ENCODE measurements at places on chromosomes 7 and 10.

- DNase-seq = no peak
These were observed 213.9 kb upstream of the LRRN3 start for GRCh38 chr7:110877016-110877415.

GRCh38 chr7:67916571-67917436 is 920.2 kb downstream of the TYW1 start:
- DNase-seq = peak; percentile 98

DNA sequence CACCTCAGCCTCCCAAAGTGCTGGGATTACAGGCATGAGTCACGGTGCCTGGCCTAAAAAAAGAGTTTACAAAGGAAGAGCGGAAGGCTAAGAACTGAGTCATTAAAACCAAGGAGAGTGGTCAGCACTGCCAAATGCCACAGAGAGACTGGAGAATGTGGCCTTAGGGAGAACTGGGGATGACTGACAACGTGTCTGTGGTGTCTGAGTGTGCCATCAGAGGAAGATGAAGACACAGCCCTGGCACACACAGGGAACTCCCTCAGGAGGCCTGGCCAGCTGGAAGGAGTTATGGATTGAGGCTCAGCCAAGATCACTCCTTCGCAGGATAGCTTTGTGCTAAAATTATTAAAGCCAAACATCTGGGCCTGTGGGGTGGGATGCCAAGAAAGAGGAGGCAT is 3.9 kb upstream of the INA start:
- no peak for DNase-seq

DNA sequence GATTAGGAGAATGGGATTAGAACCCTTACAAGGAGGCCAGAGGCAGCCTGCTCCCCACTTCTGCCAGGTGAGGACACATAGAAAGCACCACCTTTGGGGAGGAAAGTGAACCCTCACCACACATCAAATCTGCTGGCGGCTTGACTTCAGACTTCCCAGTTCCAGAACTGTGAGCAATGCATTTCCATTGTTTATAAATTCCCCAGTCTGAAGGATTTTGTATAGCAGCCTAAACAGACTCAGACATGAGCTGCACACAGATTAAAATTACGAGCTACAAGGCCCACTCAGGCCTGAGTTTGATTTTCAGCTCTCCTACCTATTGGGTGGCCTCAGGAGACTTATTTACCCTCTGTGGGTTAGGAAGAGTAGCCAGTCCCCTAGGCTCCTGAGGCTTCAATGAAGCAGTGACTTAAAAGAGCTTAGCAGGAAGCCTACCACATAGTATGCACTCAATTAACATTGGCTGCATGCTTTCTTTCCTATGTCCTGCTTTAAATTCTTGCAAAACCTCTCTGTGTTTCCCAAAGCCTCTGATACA is 350.7 kb upstream of the ZMIZ1 start:
- DNase-seq = no peak

DNA sequence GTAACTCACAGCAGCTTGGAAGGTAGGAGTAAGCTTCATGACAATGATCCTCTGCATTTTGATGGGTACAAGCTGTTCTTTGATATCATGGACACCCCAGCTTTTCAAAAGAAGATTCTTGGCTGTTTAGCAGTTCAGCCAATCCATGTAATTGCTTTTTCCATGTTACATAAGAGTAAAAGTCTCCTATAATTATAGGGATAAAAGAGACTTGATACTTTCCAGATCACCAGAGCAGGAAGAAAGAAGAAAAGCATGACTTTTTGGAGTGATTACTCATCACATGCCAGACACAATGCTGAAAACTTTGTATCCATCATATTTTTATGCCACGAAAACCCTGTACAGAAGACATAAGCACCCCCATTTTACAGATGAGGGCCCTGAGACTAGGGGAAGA is 1049.7 kb downstream of the NRG3 start:
- DNase-seq = no peak

DNA sequence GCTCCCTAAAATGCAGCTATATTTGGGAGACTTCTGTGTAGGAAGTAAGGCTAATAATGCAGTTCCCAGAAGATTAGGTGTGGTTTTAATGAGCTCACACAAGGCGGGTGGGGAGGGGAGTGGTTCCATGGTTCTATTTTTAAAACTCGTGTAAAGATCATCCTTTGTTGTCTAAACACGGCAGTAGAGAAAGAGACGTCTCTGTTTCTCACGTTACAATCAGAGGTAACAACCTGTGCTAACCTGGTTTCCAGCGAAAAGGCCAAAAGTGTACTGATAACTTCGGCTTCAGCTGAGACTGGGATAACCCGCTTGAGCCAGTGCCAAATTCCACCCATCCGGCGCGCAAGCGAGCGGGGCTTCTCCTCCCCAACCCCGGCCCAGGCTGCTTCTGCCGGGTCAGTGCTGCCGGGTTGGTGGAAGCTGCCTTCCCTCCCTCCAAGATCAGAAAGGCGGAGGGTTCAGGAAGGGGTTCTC is 2.5 kb upstream of the MAP3K8 start:
- no peak for DNase-seq

DNA sequence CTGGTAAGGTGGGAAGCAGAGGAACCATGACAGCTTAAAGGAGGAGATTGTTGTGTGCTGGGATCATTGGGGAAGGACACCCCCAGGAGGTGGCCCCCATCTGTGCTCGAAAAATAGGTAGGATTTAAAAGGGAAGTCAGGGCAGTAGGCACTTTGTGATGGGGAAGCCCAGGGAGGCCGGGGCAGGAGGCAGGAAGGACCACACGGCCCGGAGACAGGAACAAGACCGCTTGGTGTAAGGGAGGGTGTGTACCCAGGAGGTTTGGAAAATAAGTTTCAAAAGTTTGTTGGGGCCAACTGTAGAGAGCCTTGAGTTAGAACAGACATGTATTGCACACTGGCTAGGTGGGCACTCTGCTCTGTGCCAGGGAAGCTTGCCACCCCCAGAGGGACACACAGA is 20.7 kb downstream of the ZNF467 start:
- DNase-seq = no peak

DNA sequence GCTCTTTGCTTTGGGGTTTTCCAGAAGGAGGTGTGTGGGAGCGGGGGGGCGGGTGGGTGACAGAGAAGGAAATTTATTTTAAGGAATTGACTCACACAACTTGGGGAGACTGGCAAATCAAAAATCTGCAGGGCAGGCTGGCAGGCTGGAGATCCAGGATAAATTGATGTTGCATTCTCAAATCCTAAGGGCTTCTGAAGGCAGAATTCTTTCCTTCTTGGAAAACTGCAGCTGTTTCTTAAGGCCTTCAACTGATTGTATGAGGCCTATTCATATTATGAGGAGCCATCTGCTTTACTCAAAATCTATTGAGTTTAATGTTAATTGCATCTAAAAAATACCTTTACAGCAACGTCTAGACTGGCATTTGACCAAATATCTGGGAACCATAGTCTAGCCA is 1528.8 kb upstream of the LRRTM3 start:
- no peak for DNase-seq

DNA sequence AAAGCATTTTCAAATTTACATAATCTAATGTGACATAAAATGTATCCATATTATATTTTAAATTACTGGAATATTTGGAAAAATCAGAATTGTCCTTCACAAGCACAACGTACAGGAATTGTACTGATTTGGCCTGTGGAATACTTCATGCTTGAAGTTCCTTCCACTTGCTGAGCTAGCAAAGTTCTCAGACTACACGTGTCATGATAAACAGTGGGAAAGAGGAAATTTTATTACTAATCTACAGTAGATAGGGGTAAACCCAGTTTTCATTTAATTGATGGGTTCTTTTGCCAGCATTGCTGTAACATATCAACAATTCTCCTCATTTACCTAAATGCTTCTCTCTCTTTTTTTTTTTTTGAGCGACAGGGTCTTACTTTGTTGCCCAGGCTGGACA is 45.6 kb upstream of the FIGNL1 start:
- no peak for DNase-seq

GRCh38 chr10:97981816-97982215 is 48.6 kb downstream of the CRTAC1 start:
- DNase-seq = no peak

- DNase-seq = peak; percentile 2
These were observed 214.3 kb downstream of the NRG3 start for GRCh38 chr10:82089327-82089726.

DNA sequence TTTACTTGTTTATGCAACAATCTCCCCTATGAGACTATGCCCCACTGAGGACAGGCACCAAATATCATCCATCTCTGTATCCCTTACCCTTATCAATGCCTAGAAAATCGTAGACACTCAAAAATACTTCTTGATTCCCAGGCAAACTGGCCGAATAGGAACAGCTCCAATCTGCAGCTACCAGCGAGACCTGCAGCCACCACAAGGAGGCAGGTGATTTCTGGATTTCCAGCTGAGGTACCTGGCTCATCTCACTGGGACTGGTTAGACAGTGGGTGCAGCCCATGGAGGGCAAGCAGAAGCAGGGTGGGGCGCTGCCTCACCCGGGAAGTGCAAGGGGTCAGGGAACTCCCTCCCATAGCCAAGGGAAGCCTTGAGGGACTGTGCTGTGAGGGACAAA is 10.8 kb upstream of the PPP1R3C start:
- no peak for DNase-seq

GRCh38 chr7:51731075-51731474 is 414.5 kb upstream of the COBL start:
- DNase-seq = no peak

GRCh38 chr7:38257350-38257677 is 16.1 kb downstream of the TARP start:
- DNase-seq = no peak

DNA sequence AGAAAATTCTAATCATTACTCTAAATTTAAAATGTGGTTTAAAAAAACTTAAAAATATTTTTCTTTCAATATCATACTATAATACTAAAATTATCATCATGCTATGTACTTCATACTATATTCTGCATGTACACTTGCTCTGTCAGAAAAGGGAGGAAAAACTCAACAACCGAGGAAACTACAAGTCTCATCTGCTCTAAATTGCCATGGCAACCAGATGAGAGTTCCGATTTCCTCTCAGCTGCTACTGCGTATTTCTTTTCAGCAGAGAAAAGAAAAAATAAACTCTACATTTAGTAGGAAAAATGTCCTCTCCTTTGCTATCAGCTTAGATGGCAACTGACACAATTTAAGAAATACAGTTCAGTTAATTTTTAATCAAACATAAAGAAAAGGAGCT is 178.9 kb downstream of the SRPK2 start:
- DNase-seq = no peak

DNA sequence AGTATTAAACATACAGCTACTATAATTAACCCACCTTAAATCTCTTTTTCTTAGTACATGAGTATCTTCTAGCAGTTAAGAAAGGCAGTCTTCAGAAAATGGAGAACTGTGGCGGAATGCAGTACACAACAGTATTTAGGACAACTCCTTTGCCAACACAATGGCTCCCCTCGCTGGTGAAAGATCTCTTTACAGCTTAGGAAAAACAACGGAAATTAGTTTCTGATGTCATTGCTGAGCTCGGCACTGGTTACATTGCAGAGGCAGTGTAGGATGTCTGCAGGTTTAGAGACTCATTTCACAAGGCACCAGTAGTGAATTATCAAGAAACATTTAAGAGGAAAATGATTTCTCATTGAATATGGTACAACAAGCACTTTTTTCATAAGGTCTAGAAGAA is 43.4 kb downstream of the GLRX3 start:
- peak; percentile 41 for DNase-seq

DNA sequence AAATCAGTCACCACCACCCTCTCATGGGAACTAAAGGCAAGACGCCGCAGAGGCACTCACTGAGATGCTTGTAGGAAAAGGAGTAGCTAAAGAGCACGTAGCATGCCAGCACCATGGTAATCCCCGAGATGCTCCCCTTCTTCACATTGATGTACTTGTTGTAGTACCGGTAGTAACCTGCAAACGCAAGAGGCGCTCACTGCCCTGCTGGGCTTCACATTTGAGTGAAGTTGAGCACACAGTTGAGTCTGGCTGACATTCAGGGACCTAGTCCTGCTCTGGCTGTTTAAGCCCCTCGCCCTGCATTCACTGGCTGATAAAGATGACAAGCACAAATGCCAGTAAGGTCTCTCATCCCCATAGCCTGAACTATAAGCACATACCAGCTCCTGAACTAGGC is 6.9 kb downstream of the ATP5MF start:
- no peak for DNase-seq

- DNase-seq = no peak
These were observed 29.5 kb downstream of the RPA3 start for GRCh38 chr7:7688956-7689355.

GRCh38 chr10:114322344-114322743 is 82.0 kb downstream of the AFAP1L2 start:
- DNase-seq = no peak

GRCh38 chr7:94243066-94243711 is 151.5 kb upstream of the COL1A2 start:
- no peak for DNase-seq

GRCh38 chr10:132071667-132072066 is 5.9 kb downstream of the JAKMIP3 start:
- no peak for DNase-seq

DNA sequence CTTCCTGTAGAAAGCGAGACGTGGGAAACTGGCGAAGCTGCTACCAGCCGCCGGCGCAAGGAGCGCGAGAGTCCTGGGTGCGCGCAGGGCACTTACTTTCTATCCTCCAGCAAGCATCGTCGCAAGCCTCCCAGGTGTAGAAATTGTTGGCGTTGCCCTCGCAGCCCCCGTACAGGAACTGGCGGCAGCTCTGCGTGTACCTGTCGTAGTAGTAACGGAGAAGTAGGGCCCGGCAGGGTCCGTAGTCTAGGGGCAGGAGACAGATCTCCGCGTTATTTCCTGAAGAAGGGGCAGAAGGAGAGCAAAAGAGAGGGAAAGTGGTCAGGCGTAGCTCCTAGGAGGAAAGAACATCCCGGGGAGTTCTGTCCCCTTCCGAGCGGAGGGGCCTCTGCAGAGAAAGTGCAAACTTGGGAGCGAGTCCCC is 501 bp downstream of the TFPI2 start:
- DNase-seq = peak; percentile 40

DNA sequence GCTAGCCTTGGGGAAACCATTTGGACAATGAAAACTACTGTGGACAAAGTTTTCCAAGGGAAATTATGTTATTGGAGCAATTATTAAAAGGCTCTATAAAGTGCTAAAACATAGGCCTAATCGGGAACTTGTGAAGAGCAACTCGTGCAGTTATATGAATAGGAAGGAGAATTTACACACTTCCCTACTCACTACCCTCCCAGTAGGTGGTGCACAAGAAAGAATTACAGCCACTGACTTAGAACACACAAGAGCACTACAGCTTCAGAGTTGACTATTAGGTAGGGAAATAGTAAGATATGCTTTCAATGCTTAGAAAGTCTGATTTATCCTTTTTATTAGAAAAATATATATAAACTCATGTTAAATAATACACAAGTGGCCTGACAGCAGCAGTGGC is 47.2 kb downstream of the GSAP start:
- no peak for DNase-seq

All from NCI-H1105 treated with DMSO at 0.1 percent for 48 hours (cell line).